GM04504 (cell line): ENCODE measurements at places on chromosomes 1 and 21.

DNA sequence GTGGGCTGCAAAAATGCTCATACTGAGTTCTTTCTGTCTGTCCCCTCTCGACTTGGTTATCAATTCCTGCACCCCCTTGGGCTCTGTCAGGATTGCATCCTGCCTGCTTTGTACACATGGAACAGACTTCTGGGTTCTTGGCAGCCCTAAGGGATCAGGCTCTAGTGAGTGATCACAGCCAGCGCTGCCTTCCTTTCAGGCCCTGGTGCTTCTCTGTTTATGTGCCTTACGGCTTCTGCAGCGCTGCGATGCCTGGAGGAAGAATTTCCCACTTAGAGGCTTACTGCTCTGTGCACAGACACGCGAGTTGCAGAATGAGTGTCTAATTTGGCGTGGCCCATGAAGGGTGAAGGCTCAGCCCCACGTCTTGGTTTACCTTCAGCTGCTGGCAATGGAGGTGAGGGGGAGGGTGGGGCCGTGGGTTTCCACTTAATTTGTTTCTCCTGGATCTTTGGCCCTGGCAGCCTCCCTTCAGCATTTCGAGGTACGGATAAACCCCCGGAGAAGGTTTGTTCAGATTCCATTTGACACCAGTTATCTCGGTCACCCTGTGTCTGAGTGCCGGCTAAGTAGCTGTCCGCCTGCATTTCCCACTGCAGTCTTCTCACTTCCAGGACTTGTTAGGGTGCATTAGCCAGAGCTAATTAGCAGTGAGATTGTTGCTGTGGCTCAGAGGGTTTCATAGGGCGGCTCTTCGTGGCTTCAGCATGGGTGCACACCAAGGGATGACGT lies 227.3 kb downstream of the DYRK1A start:
- DNase-seq = no peak

GRCh38 chr1:38507563-38507962 lies 352.0 kb downstream of the RRAGC start:
- no peak for DNase-seq

- no peak for DNase-seq
These were observed 61.3 kb downstream of the ROR1 start for GRCh38 chr1:63835128-63835527.

- DNase-seq = no peak
These were observed 187.4 kb downstream of the NUF2 start for GRCh38 chr1:163509114-163509513.

DNA sequence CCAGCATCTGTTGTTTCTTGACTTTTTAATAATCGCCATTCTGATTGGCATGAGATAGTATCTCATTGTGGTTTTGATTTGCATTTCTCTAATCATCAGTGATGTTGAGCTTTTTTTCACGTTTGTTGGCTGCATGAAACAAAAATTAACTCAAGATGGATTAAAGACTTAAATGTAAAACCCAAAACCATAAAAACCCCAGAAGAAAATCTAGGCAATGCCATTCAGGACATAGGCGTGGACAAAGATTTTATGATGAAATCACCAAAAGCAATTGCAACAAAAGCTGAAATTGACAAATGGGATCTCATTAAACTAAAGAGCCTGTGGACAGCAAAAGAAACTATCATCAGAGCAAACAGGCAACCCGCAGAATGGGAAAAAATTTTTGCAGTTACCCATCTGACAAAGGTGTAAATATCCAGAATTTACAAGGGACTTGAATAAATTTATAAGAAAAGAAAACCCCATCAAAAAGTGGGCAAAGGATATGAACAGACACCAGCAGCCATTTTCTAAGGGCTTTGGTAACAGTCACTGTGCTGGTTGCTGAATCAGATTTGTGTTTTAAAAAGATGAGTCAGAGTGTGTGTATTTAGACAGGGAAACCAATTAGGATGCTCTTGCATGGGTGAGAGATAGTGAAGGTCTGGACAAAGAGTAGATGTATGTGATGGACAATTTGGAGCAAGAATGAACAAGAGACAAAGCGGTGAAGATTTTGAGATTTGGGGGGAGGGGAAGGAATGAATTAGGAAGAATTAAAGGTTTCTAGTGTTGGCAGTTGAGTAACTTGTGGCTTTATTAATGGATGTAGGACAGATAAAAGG lies 110.7 kb downstream of the RYR2 start:
- no peak for DNase-seq
